NCI-H446 treated with DMSO at 0.1 percent for 48 hours (cell line): ENCODE measurements at places on chromosomes 2 and 18.
A peak's percentile ranks its signal among the peaks of the same experiment; 100 is the strongest.

- DNase-seq = no peak
These were observed 656.0 kb upstream of the CELF4 start for GRCh38 chr18:38221476-38222100.

- DNase-seq = no peak
These were observed 294.2 kb downstream of the NDUFA10 start for GRCh38 chr2:239730897-239731296.

GRCh38 chr2:98013407-98014042 lies 17.8 kb upstream of the TMEM131 start:
- DNase-seq = no peak

DNA sequence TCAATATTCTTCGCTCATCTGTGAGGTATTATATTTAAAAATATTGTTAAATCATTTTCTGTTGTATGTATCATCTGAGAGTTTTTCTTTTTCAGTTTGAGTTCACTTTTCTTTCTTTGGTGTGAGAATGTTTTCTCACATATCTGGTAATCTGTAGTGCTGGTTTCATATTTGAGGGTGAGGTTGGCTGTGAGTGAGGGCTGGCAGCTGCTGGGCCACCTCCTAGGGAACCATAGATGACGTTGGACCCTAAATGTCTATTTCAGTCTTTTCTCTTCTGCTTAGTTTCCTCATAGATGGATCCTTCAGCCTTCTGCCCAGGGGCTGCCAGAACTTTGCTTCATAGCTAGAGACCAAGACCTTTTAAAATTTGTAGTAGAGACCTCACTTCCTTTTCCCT lies 33.5 kb downstream of the MGAT5 start:
- DNase-seq = no peak

- no peak for DNase-seq
These were observed 733.0 kb upstream of the SALL3 start for GRCh38 chr18:78246588-78246987.

GRCh38 chr2:143356736-143357446 lies 227.7 kb downstream of the ARHGAP15 start:
- peak; percentile 63 for DNase-seq

GRCh38 chr2:75716406-75716805 lies 5.7 kb upstream of the GCFC2 start:
- peak; percentile 2 for DNase-seq

DNA sequence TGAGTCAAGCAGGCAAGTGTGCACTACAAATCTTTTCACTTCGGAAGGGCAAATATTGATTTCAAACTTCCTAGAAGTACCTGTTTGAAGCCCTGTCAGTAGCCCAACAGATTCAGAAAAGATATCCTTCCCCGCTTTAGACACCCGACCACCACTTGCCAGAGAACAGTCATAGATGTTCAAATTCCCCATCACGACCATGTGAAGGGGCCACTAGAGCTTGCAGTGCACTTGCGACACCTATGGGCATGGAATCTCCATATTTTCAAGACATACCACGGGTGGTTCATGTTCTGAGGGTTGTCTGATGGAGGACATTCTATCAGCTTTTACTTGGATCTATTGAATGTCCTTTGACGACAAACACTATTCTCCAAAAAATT lies 23.8 kb downstream of the GNLY start:
- no peak for DNase-seq

GRCh38 chr18:58511897-58512581 lies 116.9 kb downstream of the ALPK2 start:
- no peak for DNase-seq

DNA sequence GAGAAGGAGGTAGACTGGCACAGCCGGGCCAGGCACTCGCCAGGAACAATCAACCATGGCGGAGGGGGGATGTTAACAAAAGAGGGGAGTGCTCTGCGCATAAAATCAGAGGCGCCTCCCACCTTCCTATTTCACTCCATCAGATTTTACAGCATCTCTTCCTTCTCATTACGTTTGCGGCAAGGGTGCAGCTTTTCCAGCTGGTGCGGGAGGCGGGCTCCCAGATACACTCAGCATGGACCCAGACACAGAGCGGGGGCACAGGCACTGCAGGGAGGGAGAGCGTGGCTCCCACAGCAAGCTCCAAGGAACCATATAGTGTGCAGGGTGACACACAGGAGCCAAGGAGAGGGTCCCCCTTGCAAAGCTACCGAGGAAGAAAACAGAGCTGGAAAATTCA lies 176.3 kb downstream of the EIPR1 start:
- no peak for DNase-seq

DNA sequence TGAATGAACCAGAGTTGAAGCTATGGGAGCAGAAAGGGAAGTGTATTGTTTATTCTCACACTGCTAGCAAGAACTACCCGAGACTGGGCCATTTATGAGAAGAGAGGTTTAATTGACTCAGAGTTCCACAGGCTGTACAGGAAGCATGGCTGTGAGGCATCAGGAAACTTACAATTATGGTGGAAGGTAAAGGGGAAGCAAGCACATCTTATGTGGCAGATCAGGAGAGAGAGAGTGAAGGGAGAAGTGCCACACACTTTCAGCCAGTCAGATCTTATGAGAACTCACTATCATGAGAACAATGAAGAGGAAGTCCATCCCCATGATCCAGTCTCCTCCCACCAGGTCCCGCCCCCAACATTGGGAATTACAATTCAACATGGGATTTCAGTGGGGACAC lies 383.2 kb upstream of the SLC14A2 start:
- no peak for DNase-seq

GRCh38 chr2:12073217-12073852 lies 326.9 kb downstream of the LPIN1 start:
- no peak for DNase-seq

DNA sequence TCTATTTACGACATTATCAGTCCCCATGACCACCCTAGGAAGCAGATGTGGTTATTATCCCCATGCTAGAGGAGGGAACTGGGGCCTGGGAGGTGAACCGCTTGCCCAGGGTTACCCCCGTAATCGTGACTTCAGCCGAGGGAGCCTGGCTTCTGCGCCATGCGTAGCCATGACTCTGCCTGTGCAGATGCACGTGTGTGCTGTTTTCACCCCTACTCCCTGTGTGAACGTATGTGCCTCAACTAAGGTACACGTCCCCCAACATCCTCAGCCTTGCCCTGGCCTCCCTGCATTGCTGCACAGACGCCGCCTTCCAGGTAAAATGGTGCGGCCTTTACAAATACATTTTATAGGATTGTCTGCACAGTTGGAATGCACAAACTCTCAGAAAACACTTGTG lies 40.2 kb downstream of the LPIN1 start:
- no peak for DNase-seq

DNA sequence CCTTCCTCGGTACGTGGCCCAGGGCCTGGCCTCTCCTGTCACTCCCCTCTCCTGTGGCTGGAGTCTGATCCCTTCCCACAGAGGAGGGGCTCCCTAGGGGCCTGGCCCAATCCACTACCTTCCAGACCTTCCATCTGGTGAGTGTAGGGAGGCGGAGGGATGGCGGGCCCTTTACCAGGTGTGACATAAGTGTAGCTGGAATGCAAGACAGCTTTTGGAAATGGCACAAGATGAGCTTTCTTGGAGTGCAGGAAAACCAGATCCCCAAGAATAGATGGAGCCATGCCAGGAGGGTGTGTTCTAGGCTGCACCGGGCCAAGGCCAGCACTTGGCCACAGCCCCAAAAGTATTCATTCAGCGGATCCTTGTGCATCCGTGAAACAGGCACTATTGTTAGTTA lies 30.1 kb downstream of the IGFBP5 start:
- DNase-seq = peak; percentile 51

GRCh38 chr2:31108561-31109286 lies 29.5 kb downstream of the GALNT14 start:
- no peak for DNase-seq

GRCh38 chr2:232810444-232810843 lies 34.1 kb upstream of the KCNJ13 start:
- DNase-seq = no peak

DNA sequence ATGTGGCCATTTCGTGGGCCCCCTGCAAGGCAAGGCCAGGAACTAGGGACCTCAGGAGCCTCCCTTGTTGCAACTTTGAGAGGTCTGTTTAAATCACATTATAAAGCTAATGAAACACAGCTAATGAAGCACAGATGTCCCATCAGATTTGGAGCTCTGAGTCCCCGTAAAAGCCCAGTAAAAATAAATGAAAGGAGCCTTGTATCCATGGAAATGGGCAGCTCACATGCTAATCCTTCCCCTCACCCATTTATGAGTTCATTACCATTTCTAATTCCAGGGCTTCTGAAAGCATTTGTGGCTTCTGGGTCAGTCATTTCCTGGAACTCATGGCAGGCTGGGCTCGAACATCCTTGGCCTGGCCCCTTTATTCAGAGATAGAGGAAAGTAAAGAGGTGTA lies 274.8 kb downstream of the SS18 start:
- no peak for DNase-seq

- no peak for DNase-seq
These were observed 27.6 kb downstream of the FEZ2 start for GRCh38 chr2:36570416-36570815.

- DNase-seq = no peak
These were observed 24.2 kb upstream of the SCYGR1 start for GRCh38 chr2:227411990-227412350.

- no peak for DNase-seq
These were observed 166.9 kb downstream of the VWC2L start for GRCh38 chr2:214577769-214578168.

DNA sequence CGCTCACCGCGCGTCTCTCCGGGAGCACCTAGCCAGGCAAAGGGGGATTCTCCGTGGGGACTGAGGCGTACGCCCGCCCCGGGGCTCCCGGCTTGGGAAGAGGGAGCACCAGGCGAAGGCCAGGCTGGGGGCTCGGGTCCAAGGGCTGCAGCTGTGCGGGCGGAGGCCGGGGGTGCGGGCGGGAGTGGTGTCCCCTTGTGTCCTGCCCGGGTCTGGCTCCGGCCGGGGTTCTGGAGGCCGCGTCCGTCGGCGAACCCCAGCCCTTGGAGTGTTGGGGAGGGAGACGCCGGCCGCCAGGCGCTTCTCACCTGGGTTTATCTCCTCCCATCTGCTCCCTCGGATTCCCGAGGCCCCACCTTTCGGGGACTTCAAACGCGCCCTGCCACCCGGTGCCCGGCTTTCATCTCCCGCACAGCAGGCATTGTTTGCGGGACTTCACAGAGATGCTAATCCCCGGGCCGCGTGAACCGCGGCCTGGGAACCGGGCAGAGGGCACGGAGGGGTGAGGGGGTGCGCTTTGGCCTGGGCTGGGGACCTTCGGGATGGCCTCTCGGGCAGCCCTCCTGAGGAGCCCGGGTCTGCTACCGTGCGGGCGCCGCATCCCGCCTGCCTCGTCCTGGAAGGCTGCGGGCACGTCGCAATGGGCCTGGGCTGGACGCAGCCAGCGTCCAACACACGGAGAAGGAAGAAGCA lies 5.0 kb upstream of the GBX2 start:
- DNase-seq = no peak

DNA sequence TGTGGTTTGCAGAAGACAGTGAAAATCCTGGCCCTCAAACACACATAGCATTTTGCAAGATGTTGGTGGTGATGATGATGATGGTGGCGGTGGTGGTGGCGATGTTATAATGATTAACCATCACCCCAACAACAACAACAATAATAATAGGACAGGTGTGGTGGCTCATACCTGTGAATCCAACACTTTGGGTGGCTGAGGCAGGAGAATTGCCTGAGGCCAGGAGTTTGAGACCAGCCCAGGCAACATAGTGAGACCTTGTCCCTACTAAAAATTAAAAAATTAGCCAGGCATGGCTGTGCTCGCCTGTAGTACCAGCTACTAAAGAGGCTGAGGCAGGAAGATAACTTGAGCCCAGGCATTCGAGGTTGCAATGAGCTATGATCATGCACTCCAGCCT lies 3.8 kb downstream of the VIT start:
- DNase-seq = no peak

DNA sequence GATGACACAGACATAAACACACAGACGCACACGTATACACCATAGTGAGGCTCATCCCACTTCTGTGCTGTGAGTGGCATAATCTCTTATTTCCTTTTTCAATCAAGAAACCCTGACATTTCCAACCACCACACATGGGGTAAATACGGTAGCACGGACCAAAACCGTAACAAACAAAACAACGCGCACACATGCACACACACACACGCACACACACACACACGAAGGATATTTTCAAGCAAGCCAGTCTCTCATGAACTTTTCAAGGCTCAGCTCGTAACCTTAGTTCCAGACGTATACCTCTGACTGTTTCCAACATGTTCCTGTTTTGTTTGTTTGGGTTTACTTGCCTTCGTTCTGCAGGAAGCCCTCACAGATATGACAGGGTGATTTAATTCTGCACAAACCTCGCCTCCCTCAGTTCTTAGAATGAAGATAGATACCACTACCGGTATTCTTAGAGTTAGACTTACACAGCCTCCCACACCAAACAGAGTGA lies 119.8 kb downstream of the BCL2 start:
- no peak for DNase-seq

DNA sequence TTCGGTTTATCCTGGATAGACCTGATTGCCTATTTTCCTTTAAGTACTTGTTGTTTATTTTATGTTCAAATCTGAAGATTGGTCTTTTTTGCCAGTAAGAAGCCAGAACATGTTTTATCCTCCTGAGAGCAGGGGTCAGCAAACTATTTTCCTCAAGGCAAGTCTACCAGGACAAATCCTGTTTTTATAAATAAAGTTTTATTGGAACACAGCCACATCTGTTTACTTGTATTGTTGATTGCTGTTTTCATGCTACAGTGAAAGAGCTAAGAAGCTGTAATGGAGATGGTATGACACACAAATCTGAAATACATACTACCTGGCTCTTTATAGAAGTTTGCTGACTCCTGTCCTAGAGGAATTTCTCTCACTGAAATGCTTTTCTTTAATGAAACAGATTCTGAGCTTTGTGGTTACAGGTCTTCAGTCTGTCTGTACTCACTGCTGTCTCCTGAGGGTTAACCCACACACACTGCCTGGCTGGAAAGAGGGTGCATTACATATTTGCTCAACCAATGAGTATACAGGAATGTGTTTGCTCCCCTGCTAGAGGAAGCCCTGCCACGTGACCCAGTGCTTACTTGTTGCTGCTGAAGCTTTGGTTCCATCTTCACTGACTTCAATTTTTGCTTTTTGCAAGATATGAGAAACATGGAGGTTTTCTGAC lies 22.6 kb downstream of the MRPL44 start:
- no peak for DNase-seq

- no peak for DNase-seq
These were observed 38.1 kb downstream of the RPL37A start for GRCh38 chr2:216536734-216537210.

GRCh38 chr18:7982216-7982615 lies 415.1 kb downstream of the PTPRM start:
- DNase-seq = no peak

- no peak for DNase-seq
These were observed 12.4 kb downstream of the SLC8A1 start for GRCh38 chr2:40439473-40439872.

DNA sequence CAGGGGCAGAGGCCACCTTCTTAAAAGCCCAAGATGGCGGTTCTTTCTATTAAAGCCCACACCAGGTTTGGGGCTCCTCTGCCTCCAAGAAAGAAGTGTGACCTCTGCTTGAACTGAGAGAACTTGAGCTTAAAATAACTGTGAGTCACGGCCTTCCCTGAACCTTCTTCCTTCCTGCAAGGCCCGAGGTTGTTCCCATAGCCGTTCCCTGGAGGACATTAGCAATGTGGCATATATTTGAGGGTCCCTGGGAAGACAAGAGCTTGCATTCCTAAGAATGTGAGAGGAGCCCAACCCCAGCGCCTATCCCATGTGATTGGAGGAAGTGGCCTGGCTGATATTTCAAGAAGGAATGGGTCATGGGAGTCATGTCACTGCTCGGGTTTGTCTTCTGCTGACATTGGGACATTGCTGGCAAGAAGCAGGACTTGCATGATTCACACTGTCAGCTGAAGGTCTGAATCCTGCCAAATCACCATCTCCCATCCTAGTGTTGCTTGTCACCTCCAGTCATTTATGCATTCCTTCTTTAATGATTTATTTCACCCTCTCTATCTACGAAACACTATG lies 168.1 kb downstream of the TRIB2 start:
- DNase-seq = no peak
